ENCODE measurements at places on chromosomes 4 and X.

DNA sequence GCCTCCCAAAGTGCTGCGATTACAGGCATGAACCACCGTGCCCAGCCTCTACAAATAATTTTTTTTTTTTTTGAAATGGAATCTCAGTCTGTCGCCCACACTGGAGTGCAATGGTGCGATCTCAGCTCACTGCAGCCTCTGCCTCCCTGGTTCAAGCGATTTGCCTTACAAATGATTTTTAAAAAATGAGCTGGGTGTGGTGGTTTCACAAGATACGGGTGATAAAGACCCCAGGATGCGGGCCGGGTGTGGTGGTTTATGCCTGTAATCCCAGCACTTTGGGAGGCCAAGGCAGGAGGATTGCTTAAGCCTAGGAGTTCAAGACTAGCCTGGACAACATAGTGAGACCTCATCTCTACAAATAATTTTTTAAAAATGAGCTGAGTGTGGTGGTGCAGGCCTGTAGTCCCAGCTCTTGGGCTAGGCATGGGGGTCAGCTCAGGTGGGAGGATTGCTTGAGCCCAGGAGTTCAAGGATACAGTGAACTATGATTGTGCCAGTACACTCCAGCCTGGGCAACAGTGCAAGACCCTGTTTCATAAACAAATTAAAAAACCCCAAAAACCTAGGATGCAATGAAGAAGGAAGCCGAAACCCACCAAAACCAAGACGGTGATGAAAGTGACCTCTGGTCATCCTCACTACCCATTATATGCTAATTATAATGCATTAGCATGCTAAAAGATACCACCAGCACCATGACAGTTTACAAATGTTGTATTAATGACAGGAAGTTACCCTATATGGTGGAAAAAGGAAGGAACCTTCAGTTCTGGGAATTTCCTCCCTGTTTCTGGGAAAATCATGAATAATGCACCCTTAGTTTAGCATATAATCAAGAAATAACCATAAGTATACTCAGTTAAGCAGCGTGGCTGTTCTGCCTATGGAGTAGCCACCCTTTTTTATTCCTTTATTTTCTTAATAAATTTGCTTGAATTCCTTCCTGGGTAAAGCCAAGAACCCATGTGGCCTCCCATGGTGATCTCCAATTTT is 27.7 kb downstream of the PDGFRA start:
- no peak for DNase-seq

DNA sequence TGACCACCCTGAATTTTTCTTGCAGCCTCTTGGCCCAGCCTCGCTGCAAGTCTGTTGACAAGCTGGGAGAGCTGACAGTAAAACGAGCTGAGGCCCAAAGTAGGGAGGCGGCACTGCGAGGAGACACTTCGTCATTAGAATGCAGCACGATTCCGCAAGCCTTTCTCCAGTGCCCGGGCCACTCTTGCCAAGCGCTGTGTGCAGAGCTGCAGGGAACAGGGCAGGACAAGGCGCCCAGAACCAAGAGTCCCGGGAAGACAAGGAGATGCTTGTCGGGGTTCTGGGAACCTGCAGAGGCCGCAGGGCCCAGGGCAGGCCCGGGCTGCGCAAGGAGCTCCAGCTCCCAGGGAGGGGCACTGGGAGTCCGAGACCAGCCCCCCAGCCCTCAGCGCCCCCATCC is 187.1 kb downstream of the BCOR start:
- no peak for DNase-seq

DNA sequence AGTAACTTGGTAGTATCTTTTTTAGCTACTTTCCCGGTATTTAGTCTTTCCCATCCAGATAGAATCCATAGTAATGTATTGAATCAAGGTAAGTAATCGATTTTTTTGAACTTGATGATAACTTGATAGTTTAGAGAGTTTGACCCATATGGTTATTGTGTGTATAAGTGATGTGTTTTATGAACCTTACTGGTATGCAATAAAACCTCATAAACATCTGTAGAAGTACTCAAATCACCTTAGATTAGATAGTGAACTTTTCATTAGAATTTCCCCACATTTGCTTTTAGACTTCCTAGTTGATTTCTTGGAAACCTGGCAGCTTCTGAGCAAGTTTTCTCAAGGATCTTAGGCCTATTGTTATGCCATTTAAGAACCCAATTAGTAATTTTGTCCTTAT is 80.8 kb upstream of the PDE5A start:
- DNase-seq, result no peak

GRCh38 chrX:45876206-45876605 is 669.0 kb downstream of the ZNF674 start:
- no peak for DNase-seq

- no peak for DNase-seq
Measured at GRCh38 chr4:14070289-14070880, 442.9 kb upstream of the BOD1L1 start.

DNA sequence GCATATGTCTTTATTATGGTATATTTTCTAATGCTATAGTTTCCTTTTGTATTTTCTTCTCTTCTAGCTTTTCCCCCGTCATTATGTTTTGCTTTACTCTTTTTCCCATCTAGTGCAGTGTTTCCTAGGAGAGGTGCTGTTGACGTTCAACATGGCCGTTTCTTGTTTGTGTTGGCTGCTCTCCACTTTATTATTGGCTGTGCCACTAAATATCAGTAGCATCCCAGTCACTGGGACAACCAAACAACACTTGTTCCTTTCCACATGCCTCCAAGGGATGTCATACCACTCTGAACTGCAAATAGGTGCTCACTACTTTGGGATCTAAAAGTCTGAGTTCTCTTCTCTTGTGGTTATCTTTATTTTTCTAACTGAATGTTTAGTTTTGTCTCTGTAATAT is 26.5 kb downstream of the GBA3 start:
- no peak for DNase-seq

- DNase-seq, result no peak
Measured at GRCh38 chr4:128427832-128428366, 140.3 kb upstream of the PGRMC2 start.

DNA sequence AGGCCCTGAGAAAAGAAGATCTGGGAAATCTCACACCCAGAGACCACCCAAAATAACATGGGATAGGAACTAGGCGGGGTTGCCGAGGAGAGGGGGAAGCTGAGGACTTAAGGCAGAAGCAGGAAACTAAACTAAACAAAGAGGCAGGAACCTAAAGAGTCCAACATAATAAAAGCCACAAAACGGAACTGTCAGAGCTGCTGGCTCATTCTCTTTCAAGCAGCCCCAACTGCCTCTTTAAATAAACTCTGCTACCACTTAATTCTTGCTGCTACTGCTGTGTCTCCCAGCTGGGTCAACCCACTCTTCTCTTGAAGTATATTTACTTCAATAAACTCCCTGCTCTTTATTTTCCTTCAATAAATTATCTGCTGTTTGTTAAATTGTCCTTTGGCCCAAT is 44.5 kb downstream of the MAGEB16 start:
- DNase-seq, result no peak

DNA sequence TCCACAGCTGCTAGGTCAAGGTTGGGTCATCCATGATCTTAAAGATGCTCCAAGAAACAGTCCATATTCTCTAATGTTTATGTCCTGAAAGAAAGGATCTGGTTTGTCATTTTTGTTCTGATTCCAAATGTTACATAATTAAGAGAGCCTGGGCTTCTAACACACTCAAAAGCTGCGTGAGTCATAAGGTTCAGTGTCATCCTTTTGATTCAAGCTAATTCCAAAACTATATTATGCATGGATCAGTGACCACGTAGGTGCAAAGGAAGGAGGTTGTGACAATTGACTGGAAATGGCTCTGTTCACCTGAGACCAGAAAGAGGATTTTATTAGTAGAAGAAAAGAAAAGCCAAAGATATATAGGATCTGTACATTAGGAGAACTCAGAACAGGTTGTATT is 268.7 kb upstream of the GK2 start:
- no peak for DNase-seq

GRCh38 chr4:39476187-39476895 is 17.5 kb downstream of the LIAS start:
- no peak for DNase-seq

GRCh38 chrX:68492583-68492982 is 6.3 kb upstream of the YIPF6 start:
- DNase-seq, result no peak

- DNase-seq, result no peak
Measured at GRCh38 chr4:55346851-55347255, 811 bp downstream of the SRD5A3 start.

GRCh38 chrX:6660567-6661264 is 125.8 kb upstream of the VCX3A start:
- DNase-seq, result no peak

- no peak for DNase-seq
Measured at GRCh38 chr4:7757501-7758471, 181.9 kb downstream of the AFAP1 start.

GRCh38 chr4:154490234-154490582 is 1.4 kb downstream of the DCHS2 start:
- DNase-seq, result no peak

GRCh38 chrX:150616179-150616862 is 47.9 kb downstream of the MTM1 start:
- no peak for DNase-seq

DNA sequence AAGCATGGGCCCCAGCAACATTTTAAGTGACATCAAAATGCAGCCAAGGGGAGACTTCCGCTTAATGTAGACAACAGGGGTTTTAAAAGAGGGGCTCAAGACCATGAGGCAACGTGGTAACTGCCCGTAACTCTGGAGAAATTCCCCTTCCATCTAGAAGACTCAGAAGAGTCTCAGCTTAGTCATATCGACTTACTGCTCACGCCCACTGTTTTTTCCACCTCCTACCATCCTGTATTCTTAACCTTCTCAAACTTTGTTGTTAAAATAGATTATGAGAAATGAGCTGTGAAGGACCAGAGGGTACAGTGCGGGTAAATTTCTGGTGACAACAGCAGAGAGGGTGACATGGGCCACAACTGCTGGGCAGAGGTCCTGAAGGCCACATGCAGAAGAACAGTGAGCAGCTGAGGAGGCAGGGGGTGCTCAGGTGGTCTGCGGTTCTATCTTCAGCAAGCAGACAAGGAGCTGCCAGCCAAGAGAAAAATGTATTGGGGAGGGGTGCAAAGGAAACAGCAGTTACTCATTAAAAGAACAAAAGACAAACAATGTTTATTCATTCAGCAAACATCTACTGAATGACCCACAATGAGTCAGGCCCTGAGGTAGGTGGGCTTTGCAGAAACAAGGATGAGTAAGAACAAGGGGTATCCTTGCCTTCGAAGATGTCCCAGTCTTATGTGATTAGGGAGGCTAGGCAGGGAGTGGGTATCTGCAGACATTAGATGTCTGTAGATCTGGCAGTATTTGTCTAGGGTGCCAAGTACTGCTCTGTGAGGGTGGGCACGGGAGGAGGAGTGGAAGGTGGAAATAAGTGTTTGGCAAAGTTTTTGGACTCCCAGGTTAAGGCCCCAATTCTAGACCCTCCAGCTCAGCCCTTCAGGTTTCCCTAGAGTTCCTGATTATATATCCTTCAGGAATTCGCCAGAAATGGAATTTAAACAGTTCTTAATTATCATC is 175.3 kb downstream of the TSPAN5 start:
- DNase-seq, result no peak

DNA sequence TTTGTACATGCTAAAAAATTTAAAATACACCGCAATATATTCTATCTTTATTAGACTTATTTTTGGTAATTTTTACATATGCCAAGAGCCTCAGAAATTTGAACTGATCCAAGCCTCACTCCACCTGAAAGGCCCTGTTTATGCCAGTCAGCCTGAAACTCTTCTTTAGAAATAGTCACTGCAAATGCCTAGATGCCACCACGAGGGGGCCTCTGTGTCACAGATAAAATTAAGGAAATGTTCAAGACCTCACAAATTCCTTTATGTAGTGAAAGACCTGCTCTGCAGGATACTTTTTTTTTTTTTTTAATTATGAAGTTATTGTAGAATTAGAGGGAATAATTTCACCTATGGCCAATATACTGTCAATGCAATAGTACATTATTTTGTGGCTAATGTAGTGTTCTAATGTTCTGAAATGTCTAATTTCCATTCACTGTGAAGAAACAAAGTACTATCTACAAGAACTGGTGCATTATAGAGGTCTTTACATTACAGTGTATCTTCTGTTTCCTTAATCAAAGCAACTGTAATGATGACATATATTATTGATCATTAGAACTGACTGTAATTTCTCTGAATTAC is 69.8 kb downstream of the DTHD1 start:
- peak; percentile 72 for DNase-seq

DNA sequence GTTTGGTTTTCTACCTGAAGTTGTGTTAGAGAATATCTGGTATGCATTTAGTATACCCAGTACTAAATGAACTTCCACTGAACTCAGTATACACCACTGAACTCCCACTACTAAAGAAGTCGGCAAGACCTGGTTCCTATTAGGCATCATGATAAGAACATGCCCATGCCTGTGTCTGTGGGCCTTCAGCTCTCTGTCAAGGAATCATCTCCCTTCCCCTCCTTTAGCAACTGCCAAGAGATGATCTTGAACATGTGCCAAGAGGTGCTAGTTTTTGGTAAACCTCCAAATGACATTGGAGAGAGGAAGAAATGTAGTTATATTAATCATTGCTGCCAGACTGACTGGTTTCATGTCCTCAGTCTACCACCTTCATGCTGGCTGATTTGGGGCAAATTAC is 113.2 kb downstream of the ATP10D start:
- no peak for DNase-seq

DNA sequence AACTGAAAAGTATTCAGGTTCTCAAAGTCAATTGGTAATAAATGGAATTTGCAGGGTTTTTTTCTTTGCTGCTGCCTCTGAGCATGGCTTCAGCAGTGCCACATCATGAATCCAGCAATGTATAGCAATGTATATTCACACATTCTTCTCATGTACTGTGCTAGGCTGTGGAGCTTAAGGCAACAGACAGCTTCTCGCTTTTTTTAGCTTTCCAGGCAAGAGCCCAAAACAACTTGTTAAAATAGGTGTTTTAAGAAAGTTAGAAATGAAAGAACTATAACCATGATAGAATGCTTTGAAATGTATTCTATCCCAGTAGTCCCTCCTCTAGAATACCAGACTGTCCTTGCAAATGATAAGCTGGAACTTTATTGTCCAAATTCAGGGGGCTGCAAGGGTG is 30.4 kb downstream of the SMIM43 start:
- no peak for DNase-seq

GRCh38 chr4:149952101-149952500 is 126.1 kb upstream of the DCLK2 start:
- no peak for DNase-seq

- no peak for DNase-seq
Measured at GRCh38 chr4:85979276-85979675, 380.6 kb downstream of the MAPK10 start.

GRCh38 chr4:11618666-11619282 is 190.1 kb upstream of the HS3ST1 start:
- no peak for DNase-seq

GRCh38 chr4:15696866-15697265 is 6.0 kb upstream of the BST1 start:
- DNase-seq, result no peak

DNA sequence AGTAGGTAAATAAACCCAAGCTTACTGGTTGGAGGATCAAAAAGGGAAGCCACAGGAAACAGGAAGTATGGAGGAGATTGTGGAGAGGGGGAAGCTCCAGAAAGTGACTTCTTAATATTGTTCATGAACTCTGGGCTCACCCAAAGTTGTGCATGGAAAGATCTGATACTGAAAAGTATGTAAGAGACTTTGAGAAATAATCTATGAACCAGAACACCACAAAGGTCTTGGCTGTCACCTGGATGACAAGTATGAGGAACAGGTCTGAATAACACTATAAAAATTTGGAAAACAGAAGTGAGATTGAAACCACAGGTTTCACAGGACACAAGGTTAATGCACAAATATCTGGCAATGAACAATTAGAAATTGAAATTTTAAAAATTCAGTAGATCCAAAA is 567.4 kb downstream of the INPP4B start:
- DNase-seq, result no peak
